ENCODE measurements at places on chromosomes 6 and 20.

GRCh38 chr20:20628314-20628713 lies 84.1 kb downstream of the RALGAPA2 start:
- DNase-seq: no peak

- DNase-seq: no peak
Observed at GRCh38 chr20:9137001-9137400, 68.1 kb downstream of the PLCB4 start.

- no peak for DNase-seq
Observed at GRCh38 chr6:95846652-95847051, 169.1 kb upstream of the FUT9 start.

GRCh38 chr6:159107451-159108260 lies 61.5 kb upstream of the FNDC1 start:
- DNase-seq: no peak

- no peak for DNase-seq
Observed at GRCh38 chr6:33692078-33692759, 19.3 kb downstream of the UQCC2 start.

- DNase-seq: no peak
Observed at GRCh38 chr6:15063253-15063853, 182.5 kb upstream of the JARID2 start.

GRCh38 chr6:27081931-27082330 lies 165.6 kb upstream of the PRSS16 start:
- no peak for DNase-seq

DNA sequence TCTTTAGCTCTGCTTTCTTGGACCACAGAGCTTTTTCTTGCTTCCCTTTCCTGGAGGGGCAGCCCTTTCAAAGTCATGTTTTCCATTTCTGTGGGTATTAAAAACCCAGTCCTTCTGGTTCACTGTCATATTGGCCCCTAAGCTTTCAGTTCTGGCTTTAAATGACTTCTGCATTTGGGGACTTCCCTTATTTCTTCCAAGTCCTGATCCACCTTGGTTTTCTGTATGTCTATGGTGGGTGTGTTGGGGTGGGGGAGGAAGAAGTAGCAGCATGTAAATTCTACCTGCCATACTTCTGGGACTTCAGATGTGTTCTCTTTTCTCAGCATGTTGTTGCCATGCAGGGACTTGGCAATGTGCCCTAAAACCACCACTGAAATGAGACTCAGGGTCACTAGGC lies 77.1 kb upstream of the EMILIN3 start:
- DNase-seq: no peak

DNA sequence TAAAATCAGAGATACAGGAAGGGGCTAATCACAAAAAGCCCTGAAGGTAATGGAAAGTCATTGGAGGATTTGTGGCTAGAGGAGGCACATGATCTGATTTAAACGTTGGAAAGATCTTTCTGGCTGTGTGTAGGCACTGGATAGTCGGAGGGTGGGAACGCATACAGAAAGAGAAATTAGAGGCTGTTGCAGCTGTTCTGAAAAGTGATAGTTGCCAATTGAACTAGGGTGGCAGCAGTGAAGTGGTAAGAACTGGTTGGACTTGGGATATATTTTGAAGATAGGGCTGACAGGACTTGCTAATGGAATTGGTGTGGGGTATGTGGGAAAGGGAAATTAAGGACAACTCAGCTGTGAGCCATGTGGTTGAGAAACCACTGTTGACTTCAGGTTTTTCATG lies 223.6 kb downstream of the OGFRL1 start:
- no peak for DNase-seq

DNA sequence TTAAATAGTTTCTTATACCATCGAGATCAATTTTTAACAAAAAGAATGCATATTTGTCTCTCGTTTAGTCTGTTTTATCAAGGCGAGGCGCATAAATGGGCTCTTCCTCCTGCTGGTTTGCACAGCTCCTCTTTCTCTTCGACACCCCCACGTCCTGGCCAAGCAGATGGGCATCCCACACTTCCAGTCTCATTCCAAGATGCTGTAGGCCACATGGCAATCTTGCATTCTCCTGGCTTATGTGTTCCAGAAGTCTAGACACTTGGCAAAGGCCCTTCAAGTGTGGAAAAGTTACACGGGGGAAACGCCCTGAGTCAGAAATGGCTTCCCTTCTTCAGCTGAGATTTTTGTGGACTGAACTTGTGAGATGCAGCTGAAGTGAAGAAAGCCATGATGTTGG lies 447.1 kb downstream of the QKI start:
- no peak for DNase-seq

DNA sequence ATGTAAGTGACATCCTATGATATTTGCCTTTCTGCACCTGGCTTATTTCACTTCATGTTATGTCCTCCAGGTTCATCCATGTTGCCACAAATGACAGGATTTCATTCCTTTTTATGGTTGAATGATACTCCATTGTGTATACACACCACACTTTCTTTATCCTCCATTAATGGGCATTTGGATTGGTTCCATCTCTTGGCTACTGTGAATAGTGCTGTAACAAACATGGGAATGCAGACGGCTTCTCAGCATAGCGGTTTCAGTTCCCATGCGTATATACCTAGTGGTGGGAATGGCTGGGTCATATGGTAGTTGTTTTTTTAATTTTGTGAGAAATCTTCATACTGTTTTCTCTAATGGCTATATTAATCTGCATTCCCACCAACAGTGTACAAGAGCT lies 14.8 kb downstream of the MTHFD1L start:
- DNase-seq: no peak
